ENCODE measurements at places on chromosomes 3 and 15. TPM values are rescaled to one million over a fixed set of nuclear protein-coding genes. Genes with fewer than 3 reads are reported as not detected.

The SNTN gene
- not detected for total RNA-seq

The SLC49A4 gene
- 27.1 TPM for total RNA-seq

The ZNF860 gene
- 0.86 TPM for total RNA-seq

The ISL2 gene
- total RNA-seq, result 0.64 TPM

The CSNK1G1 gene
- 37.6 TPM for total RNA-seq

The TGM5 gene
- total RNA-seq, result not detected

The MAPK6 gene
- total RNA-seq, result 108 TPM

The MYRIP gene
- total RNA-seq, result not detected

The IL5RA gene
- total RNA-seq, result not detected

The ANKUB1 gene
- total RNA-seq, result not detected

The RTP1 gene
- total RNA-seq, result not detected

The ABTB1 gene
- 6.4 TPM for total RNA-seq

The MUC20 gene
- total RNA-seq, result 0.32 TPM

The GOLGA8Q gene
- total RNA-seq, result 0.43 TPM

The PTH1R gene
- total RNA-seq, result 2.6 TPM

The PLA2G4D gene
- not detected for total RNA-seq

The UTS2B gene
- total RNA-seq, result 0.86 TPM

The RGMA gene
- not detected for total RNA-seq

The DNAH1 gene
- 4.8 TPM for total RNA-seq
